ENCODE measurements at places on chromosomes 2 and 18.

GRCh38 chr2:54015798-54016699 is 45.3 kb upstream of the PSME4 start:
- peak; percentile 40 for DNase-seq

- no peak for DNase-seq
Observed at GRCh38 chr18:25661831-25662230, 309.9 kb upstream of the ZNF521 start.

- DNase-seq: no peak
Observed at GRCh38 chr2:115118306-115118705, 675.9 kb downstream of the DPP10 start.

DNA sequence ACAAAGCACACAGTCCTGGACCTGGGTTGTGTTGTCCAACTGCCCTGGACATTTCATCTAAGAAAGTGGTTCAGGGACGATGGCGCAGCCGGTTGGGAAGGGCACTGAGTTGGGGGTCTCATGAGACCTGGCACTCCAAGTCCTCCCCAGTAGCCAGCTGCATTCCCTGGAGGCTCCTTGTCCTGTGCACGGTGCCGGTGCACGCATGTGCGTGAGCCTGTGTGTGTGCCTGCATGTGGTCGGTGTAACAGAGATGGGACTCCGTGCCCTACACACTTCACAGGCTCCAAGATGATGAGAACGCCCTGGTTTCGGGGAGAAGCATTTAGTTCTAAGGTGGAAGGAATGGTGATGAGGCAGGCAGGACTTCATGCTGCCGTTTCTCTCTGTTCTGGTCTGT is 124.9 kb upstream of the PXDN start:
- no peak for DNase-seq

DNA sequence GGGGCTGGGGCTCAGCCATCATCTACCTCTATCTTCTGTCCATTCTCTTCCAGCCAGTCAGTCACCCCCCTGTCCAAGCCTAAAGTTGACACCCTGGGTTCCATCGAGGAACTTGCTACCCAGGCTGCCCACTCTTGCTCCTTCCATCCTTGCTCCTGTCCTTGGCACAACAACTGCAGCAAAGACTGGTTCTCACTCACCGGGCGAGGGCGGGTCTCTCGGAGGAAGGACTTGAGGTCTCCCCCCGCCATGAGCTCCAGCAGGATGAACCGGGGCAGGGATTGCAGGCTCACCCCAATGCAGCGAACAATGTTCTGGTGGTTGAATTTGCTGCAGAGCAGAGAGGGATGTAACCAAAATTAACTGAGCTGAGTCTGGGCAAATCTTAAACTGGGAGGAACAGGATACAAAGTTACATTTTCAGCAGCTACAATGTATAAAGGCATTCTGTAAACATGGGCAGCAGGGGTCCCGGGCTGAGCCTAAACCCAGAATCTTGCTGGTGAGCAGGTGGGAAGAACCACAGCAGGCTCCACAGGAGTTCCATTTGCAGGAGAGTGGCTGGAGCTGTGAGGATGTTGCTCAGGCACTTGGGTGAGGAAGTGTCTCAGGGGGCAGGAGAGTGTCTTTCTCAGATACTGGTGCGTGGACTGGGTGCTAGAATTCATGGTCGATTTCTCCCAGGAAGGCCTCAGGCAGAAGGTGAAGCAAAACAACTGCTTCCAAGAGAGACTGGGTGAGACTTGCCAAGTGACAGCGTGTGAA is 105.5 kb downstream of the CLIP4 start:
- no peak for DNase-seq

GRCh38 chr2:99975386-99975785 is 167.0 kb downstream of the AFF3 start:
- no peak for DNase-seq

DNA sequence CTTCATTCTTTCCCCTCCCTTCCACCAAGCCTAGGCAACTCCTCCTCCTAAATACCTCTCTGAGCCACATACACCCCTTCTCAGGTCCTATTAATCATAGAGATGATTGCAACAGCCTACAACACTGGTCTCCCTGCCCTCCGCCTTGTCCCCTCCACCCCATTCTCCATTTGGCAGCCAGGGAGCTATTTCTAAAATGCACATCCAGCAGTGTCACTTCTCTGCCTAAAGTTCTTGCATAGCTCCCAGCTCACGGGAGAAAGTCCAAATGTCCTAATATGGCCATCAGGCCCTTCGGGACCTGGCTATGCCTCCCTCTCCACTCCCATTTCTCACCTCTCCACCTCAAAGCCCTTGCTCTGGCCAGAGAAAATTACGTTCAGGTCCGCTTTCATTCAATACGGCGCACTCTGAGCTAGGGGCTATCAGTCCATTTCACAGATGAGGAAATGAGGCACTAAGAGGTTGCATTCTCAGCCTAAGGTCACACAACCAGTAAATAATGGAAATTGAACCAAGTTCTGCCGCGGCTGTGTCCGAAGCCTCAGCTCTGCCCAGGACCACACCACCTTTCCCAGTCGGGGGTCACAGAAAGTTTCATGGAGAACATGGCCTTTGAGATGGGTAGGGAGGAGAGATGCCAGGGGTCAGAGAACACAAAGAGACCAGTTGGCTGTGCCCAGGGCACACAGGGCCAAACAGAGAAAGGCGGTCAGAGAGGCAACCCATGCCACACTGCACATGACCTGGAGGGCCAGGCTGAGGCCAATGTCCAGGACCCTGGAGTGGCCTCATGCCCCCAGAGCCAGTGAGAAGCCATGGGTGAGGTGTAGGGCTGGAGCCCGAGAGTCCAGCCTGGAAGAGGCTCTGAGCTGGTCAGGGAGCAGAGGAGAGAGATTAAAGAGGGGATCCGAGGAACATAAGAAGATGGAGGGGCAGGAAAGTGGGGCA is 72.8 kb downstream of the TNS1 start:
- DNase-seq: no peak

Data from DMS79 treated with DMSO at 0.1 percent for 48 hours (cell line).